Cortex of kidney (tissue), 1 donor: ENCODE measurements at places on chromosomes 4 and X.

- no peak for DNase-seq
Observed at GRCh38 chr4:10965196-10965595, 280.6 kb upstream of the CLNK start.

DNA sequence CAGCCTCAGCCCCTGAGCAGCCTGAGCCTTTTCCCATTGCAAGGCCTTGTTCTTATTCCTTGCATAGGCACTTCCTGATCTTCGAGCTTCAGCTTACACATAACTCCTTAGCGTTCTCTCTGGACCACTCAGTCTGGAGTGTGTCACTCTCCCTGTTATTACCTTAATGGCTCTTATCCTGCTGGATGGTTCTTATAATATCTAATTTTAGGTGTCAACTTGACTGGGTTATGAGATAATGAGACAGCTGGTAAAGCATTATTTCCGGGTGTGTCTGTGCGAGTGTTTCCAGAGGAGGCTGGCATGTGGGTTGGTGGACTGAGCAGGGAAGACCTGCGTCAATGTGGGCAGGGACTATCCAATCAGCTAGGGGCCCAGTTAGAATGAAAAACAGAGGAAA, 75.7 kb downstream of the HAUS3 start:
- DNase-seq = no peak

DNA sequence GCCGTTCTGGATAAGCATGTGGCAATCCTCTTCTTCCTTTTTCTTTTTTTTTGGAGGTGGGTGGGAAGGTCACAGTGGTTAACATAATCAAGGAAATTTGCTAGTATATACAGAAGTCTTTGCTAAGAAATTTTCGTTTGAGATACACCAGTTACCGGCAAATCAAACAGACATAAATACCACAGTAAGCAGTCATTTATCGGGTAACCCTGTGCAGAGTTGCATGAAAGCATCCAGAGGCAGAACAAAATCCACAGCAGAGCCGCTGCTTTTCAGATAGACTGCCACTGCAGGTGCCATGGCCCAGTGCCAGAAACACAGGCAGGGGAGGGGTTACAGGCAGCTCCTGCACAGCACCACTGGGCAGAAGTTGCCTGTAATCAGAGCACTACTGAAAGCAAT, 179.1 kb upstream of the MAB21L2 start:
- DNase-seq = no peak

DNA sequence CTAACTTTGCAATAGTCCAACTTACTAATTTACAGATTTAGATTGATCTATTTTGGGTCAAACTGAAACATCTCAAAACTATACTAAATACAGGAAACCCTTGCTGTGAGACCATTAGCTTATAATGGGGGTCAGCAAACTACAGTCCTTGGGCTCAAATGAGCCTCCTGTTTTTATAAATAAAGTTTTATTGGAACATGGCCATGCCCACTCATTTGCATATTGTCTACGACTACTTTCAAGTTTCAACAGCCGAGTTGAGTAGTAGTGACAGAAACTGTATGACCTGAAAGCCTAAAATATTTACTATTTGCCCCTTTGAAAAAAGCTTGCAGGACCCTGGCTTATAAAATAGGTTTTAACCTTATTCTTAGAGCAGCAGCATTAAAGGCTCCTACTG, 92.4 kb downstream of the C4orf51 start:
- DNase-seq = no peak

GRCh38 chrX:112614640-112615039, 65.1 kb downstream of the LHFPL1 start:
- DNase-seq = no peak

GRCh38 chr4:109609431-109609830, 49.4 kb downstream of the MCUB start:
- no peak for DNase-seq

DNA sequence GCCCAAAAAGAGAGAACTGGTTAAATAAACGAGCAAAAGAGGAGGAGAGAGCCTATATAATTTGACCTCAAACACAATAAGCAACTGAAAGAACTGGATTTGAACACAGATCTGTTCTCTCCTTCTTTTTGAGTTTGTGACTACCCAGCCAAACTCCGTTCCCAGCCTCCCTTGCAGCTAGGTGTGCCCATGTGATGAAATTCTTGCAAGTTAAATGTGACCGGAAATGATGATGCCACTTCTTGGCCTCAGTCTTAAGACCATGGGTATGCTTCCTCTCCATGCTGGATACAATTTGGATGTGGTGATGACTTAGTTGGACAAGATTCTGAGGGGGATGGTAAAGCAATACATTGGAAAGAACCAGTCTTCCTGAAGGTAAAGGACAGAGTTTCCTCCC, 204.1 kb downstream of the PTTG2 start:
- DNase-seq = no peak

- no peak for DNase-seq
Observed at GRCh38 chrX:109987884-109988283, 15.0 kb upstream of the TMEM164 start.

DNA sequence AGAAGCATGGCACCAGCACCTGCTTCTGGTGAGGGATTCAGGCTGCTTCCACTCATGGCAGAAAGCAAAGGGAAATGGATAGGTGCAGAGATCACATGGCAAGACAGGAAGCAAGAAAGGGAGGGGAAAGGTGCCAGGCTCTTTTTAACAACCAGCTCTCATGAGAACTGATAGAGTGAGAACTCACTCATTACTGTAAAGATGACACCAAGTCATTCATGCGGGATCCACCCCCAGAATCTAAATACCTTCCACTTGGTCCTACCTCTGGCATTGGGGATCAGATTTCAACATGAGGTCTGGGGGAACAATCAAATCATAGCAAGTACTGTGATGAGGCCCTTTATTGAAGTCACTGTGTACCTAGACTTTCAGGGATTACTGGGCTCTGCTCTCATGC, 72.0 kb upstream of the PRDM5 start:
- no peak for DNase-seq

DNA sequence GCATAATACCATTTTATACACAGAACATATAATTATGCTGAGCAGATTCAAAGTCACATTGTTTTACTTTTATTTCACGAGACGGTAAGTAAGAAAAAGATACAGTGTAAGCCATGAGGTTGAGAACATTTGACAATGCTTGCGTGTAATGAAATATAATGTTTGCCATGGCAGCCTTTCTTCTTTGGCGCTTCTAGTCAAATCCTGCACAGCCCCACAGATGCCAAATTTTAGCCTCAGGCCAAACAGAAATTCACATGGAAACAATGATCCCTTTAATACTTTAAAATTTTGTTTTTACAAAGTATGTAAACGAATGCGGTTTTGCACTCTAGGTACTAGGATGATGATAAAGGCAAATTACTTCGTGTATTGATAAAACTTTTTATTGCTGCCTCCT, 502.7 kb upstream of the SMIM31 start:
- DNase-seq = no peak

DNA sequence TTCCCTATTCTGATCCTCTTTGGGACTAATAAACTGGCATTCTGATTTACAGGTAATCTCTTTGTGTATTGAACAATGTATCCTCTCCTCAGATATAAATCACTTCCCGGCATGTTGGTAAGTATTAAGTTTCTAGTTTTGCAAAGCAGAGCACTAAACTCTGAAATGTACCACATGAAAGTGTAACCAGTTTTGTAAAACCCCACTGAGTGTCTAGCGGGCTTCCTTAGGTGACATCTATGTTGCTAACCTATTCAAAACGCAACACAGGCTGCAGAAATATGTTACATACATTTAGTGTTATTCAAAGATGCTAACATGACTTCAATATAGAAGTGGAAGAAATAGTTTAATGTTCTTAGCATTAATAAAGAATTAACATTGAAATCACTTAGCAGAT, 25.2 kb downstream of the DNAJB14 start:
- DNase-seq = no peak

- DNase-seq = no peak
Observed at GRCh38 chr4:176413171-176413570, 93.4 kb downstream of the SPCS3 start.

- DNase-seq = no peak
Observed at GRCh38 chrX:2588049-2588448, 87.3 kb upstream of the DHRSX start.

GRCh38 chr4:107870236-107870635, 45.5 kb downstream of the SGMS2 start:
- no peak for DNase-seq

- DNase-seq = no peak
Observed at GRCh38 chr4:3522651-3523050, 9.6 kb downstream of the LRPAP1 start.

GRCh38 chrX:39211501-39211900, 410.2 kb downstream of the MID1IP1 start:
- no peak for DNase-seq

DNA sequence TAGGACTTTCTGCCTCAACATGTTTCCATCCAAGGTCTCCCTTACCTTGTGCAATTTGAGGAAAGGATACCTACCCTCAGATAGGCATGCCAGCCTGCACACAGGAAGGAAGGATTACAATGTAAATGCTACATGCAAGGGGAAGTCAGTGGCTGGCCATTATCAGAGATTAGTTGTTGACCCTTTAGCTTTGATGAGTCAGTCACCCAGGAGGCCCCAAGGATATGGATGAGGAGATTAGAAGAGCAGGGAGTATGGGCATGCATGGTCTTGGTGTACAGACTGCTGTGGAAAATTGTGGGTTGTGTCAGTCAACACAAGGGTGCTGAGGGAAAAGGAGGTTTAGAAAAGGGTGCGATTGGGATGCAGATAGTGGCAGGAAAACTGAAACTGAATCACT, 92.0 kb downstream of the GUCY2F start:
- DNase-seq = no peak

DNA sequence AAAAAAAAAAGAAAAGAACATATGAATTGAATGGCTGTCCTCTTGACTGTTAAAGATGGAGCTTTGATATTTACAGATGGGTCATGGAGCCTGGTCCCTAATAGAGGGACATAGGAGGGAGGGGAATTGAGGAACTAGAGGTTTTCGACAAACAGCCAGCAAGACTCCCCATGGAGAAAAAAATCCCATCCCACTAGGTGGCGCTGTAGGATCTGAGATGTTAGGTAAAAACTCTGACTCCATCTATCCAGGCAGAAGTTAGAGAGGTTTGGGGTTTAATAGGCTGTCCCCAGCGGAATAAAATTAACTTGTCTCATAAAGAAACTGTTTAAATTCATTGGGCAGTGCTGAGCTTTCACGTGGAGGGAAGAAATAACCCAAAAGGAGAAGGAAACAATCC, 45.9 kb downstream of the HMGB2 start:
- DNase-seq = no peak

- no peak for DNase-seq
Observed at GRCh38 chr4:143701365-143701764, 890 bp upstream of the FREM3 start.

DNA sequence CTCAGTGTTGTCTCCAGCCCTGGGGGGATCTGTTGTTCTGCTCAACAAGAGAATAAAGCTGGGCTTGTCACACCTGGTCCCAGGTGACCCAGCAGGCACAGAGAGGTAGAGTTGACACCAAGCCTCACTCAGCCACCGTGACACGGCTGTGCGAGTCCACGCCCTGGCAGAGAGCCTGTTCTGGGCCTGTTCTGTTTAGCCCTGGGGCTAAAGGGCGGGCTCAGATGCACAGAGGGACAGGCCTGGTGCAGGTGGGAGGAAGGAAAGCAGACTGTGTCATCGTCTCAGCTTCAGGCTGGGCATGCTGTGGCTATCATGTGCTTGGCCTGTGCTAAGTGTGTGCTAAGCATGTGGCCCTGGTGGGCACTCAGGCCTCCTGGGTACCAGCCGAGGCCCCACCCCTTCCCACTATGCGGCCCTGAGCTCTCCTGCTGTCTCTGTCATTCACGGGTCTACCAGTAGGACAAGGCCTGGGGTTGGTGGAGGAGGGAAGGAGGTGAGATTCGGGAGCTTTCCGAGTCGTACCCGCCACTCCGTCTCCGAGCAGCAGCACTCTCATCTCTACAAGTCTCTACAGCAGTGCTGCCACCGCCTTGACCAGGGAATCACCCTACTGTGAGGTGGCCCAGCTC, 10.8 kb downstream of the WFS1 start:
- no peak for DNase-seq

GRCh38 chr4:176780995-176781738, 11.6 kb downstream of the VEGFC start:
- DNase-seq = no peak

- no peak for DNase-seq
Observed at GRCh38 chr4:52982255-52982945, 120.3 kb downstream of the RASL11B start.

- DNase-seq = no peak
Observed at GRCh38 chr4:107404591-107405300, 315.3 kb downstream of the PAPSS1 start.

DNA sequence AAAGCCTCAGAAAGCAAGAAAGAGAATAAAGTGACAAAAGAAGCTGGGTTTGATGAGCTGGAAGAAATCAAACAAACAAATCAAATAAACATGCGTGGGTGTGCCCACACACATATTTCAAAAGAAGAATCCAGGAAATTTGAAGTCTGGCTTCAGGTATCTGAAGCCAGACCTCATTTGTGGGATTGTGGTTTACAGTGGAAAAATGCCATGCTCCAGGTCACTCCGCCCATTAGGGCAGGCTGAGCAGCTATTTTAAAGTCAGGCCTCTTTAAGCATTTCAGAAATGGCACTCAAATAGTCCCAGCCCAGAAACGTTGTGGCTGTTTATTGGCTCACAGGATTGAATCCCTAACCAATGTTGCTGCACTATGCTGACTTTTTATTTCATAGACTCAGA, 226.1 kb upstream of the F9 start:
- DNase-seq = no peak

- DNase-seq = no peak
Observed at GRCh38 chrX:134520860-134521390, 61.0 kb downstream of the HPRT1 start.

- no peak for DNase-seq
Observed at GRCh38 chrX:68490644-68491043, 8.2 kb upstream of the YIPF6 start.

DNA sequence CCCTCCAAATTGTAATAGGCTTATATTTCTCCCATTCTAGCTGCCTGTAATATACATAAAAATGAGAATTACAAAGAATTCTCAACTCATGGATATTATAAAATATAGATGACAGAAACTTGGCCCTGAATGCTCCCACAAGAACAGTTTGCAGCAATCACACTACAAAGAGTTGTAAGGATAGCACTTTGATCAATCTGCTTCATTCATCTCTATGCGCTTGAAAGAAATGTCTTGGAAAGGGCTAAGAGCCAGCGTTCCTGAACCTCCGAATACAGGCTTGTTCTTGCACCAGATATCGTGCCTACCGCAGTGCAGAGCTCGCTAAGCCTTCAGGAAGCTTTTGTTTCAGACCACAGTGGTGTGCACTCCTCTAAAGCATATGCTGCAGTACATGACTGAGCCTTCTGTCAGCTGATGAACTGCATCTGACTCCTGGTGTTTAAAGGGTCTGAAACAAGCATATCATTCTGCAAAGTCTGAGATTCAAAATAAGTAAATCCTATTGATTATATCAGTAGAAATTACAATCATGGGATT, 417.6 kb upstream of the ZFP42 start:
- DNase-seq = no peak

GRCh38 chr4:125244848-125245450, 69.8 kb upstream of the FAT4 start:
- no peak for DNase-seq

GRCh38 chrX:25015486-25016360, at the start of gene ARX:
Gene ARX, minus strand, starts transcription at chrX:25015965. Its CDS starts 228 bp downstream, at chrX:25015737.
- no peak for DNase-seq
